ENCODE measurements at places on chromosomes 3 and 15. TPM values are rescaled to one million over a fixed set of nuclear protein-coding genes. Genes with fewer than 3 reads are reported as not detected.

PLCB2 gene
- total RNA-seq, result 32.9 TPM

EPHA6 gene
- not detected for total RNA-seq

IL5RA gene
- not detected for total RNA-seq

GPR149 gene
- not detected for total RNA-seq

TM4SF18 gene
- 8.3 TPM for total RNA-seq

C3orf52 gene
- 2.1 TPM for total RNA-seq

GP5 gene
- total RNA-seq, result not detected

BCHE gene
- 4.4 TPM for total RNA-seq

CYP8B1 gene
- total RNA-seq, result not detected

IL17RD gene
- 1.7 TPM for total RNA-seq

C3orf18 gene
- total RNA-seq, result 11.4 TPM

SUCNR1 gene
- 3.4 TPM for total RNA-seq

CHRM5 gene
- total RNA-seq, result not detected

MCF2L2 gene
- 39.3 TPM for total RNA-seq

GOLGA8J gene
- total RNA-seq, result not detected
